LoVo (cell line): ENCODE measurements at places on chromosomes 1 and 21.

DNA sequence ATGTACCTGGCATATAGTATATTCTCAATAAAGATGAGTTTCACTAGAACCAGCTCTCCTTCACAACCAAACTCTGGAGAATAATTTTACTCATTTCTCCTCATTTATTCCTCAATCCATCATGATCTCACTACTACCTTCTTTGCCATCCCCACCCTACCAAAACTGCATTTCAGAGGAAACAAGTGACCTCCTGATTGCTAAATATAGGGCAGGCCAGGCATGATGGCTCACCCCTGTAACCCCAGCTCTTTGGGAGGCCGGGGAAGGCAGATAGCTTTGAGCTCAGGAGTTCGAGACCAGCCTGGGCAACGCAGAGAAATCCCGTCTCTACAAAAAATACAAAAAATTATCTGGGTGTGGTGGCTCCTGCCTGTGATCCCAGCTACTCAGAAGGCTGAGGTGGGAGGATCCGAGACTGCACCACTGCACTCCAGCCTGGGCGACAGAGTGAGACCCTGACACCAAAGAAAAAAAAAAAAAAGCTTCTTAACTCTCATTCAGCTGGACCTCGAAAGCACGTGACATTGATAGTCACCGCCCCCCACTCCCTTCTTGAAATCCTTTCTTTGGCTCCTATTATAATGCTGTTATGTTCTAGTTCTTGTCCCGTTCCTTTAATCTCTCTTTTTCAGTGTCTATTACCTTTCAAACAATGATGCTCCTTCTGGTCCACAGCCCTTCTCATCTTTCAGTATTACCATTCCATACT, 2.1 kb downstream of the TESK2 start:
- no peak for DNase-seq

DNA sequence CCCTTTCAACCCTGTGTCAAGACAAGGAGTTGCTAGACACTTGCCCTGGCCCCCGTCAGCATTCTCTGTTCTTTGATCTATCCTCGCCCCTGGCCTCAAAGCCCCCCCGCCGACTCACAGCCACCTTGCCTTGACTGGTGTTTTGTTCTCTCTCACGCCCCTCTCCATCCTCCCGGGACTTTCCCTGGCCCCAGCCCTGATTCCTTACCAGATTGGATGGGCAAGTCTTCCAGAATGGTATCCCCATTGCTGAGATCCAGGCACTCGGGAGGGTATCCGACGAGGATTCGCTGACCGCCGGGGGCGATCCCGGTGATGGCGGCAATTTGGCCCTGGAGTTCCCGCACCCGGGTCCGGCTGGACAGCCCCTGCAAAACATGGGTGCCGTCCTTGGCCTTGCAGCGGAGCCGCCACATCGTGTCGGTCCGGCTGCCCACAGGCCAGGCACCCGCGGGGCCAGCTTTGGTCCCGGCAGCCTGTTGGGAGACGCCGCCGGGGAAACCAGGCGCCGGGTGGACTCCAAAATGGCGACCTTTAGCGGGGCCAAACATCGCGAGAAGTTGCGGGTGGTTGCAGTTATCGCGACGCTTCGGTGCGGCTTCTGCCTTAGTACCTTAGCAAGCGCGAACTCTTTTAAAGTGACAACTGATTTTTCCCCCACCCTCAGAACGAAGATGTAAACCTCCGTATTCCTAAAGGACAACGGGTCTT, 373 bp downstream of the YOD1 start:
- DNase-seq, result peak; percentile 94

DNA sequence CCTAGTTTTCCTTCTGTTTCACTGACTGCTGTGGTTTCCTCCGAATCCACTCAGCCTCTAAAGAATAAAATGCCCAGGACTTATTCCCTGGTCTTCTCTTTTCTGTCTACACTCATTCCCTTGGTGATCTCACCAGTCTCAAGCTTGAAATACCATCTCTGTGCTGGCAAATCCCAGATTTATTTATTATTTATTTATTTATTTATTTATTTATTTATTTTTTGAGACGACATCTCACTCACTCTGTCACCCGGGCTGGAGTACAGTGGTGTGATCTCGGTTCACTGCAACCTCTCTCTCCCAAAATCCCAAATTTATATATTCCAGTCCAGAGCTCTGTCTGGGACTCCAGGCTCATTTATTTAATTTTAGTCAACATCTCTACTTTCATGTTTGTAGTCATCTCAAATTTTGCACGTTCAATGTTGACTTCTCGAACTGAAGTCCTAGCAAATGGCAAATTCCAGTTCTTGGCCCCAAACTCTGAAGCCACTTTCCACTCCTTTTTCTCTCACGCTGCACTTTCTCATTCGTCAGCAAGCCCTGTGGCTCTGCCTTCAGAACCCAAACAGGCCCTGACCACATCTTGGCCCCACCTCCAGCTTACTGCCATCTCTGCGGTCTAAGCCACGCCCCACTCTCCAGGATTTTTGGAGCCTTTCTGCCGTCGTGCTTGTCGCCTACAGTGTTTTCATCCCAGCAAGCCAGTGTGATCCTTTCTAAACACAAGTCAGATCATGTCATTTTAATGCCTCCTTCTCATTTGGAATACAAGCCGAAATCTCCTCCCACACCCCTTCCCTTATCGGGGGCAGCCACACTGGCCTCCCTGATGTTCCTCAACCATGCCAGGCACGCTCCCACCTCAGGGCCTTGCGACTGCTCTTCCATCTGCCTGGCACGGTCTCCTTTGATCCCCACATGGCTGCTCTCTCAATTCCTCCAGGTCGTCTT, 14.2 kb upstream of the TENT5B start:
- no peak for DNase-seq

GRCh38 chr1:92964316-92964715, 3.1 kb upstream of the DIPK1A start:
- no peak for DNase-seq

DNA sequence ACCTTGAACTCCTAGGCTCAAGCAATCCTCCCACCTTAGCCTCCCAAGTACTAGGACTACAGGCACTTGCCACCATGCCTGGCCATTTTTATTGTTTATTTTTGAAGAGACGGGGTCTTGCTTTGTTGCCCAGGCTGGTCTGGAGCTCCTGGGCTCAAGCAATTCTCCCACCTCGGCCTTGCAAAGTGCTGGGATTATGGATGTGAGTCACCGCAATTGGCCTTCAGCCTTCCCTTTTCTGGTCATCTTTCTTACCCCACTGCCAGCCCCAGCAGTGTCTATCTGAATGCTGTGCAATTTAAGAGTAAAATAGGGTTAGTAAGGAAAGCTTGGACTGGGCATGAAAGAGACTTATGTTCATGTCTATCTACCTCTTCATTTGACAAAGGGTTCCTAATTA, 6.1 kb upstream of the KLF17 start:
- DNase-seq, result no peak

DNA sequence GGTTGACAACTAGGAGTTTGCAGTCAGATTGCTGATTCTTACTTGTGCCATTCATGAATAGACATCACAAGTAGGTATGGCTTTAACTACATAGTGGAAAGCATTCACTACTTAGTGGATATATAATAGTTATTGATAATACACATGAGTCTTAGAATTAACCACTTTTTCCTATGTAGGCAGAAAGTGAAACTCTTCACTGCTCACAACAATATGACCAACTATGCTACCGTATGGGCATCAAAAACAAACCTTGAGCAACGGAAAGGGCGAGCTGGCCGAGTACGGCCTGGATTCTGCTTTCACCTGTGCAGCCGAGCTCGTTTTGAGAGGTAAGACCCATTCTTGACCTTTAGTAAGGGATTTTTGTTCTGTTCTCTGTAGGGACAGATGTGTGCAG, 38.7 kb downstream of the DHX9 start:
- no peak for DNase-seq

- no peak for DNase-seq
Measured at GRCh38 chr21:15077529-15078145, 12.8 kb upstream of the NRIP1 start.
